ENCODE measurements at places on chromosomes 12 and 14.

DNA sequence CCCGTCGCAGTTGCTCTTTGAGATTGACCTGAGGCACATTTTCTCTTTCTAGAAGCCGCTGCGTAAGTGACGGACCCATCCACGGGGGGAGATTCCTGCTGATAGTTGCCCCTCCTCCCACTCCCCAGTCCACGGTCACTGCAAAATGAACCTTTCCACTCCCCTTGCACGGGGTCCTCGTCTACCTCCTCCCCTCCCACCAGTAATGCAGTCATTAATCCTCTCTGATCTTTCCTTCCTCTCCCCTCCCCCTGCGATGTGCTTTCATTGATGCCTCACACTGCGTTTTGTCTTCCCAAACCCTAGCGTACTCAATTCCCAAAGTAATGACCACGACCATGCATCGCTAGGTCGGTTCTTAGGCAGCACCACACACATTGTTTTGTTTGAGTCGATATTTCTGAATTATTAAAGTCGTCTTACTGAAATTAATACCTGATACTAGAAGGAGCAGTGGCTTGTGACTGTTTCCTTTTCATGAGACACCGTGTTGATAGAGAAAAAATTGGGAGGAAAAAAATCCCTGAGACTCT, 857 bp downstream of the ETNK1 start:
- DNase-seq: peak; percentile 69

DNA sequence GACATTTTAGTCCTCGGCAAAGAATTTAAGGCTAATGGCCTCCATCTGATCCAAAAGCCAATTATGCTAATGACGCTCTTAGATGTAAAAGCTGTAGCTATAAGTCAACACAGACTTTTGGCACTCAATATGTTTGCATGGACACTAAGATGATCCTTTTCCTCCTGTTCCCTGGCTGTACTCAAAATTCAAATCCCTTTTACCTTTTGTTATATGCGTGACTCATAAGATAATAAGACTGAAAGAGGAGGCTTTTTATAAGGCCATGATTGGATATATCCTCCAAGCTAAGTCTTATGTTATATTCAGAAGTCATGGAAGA, 89.8 kb downstream of the PDZRN4 start:
- DNase-seq: no peak

GRCh38 chr12:117845271-117845904, 123.4 kb downstream of the KSR2 start:
- DNase-seq: no peak

- no peak for DNase-seq
These were observed 124.7 kb downstream of the MSRB3 start for GRCh38 chr12:65403188-65403587.

GRCh38 chr12:68771223-68771925, 25.4 kb downstream of the SLC35E3 start:
- DNase-seq: peak; percentile 85

DNA sequence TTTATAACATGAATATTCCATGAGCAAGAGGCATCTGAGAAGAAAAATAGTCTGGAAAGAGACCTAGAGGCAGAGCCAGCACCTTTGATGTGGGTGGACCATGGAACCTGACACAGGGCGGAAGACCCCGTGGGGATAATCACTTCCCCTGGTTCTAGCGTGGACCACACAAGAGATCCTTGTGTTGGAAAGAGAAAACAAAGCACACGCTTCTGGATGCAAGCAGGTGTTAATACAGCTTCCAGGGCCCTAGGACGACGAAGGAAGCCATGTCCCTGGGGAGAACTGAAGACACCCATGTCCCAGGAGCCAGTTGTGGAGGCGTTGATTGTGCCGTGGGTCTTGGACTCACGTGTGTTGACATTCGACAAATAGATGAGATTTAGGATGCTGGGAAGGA, 102.9 kb downstream of the ADGRD1 start:
- no peak for DNase-seq

- no peak for DNase-seq
These were observed 146.5 kb downstream of the SAMD4A start for GRCh38 chr14:54713379-54713778.

GRCh38 chr14:20356422-20356821, 13.0 kb downstream of the PARP2 start:
- DNase-seq: no peak
